ENCODE measurements at places on chromosomes 16 and 17.

- no peak for DNase-seq
Observed at GRCh38 chr16:22671301-22672076, 142.5 kb upstream of the HS3ST2 start.

DNA sequence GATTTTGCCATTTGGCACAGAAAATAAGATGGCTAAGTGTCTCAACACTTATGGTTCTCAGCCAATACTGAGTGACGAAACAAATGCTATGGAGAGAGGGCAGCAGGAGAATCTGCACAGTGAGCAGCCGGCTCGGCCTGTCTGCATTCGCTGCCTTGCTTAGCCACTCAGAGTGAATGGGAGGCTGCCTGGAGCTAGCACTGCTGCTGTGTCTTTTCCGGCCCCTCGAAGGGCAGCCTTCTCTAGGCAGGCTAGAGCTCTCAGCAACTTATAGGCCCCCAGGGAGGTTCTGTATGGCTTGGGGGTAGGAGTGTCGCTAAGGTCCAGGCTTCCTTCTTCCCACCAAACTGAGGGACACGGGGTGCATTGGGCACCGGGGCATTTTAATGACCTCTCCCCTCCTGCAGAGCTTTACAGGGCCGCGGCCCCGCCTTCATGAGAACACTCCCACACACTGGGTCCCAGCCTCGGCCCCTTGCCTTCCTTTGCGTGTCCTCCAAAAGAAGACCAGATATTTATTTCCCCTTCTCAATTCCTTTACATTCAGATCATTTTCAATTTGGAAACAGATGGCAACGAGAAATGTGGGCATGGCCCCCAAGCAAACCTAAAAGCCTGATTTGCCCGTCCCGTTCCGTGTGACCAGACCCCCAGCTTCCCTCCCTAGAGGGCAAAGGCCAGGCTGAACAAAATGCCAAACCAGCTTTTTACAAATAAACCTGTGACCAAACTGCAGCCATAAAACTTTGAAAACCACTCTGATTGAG is 670.9 kb downstream of the TOX3 start:
- DNase-seq: no peak

DNA sequence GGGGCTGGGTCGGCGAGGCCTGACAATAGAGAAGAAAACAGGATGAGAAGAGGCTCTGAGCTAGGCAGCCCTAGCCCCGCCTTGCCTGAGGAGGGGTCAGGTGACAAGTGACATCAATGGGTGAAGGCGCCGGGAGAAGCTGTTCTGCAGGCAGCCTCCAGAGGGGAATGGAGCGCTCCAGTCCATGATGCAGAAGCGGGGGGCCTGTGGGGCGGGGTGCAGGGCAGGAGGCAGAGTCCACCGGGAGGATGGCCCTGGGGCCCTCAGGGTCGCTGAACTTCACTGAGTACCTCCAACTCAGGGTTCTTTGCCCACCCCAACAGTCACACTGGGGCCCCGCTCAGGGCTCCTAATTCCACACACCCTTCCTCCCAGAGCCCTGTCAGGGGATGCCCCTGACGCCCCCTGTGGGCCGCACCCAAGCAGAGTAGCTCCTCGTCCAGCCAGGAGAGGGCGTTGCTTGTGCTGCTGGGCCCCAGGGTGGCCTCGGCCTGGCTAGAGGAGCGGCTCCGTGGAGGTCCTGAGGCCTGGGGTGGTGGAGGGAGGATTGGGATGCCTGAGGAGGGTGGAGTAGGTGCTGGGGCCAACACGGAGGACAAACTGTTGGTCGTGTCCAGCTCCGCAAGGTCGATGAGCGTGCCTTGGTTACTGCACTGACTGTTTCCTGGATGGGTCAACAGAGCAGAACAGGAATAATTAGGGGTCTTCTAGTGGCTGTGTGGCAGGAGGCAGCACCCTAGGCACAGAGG is 20.8 kb downstream of the GGA3 start:
- no peak for DNase-seq

DNA sequence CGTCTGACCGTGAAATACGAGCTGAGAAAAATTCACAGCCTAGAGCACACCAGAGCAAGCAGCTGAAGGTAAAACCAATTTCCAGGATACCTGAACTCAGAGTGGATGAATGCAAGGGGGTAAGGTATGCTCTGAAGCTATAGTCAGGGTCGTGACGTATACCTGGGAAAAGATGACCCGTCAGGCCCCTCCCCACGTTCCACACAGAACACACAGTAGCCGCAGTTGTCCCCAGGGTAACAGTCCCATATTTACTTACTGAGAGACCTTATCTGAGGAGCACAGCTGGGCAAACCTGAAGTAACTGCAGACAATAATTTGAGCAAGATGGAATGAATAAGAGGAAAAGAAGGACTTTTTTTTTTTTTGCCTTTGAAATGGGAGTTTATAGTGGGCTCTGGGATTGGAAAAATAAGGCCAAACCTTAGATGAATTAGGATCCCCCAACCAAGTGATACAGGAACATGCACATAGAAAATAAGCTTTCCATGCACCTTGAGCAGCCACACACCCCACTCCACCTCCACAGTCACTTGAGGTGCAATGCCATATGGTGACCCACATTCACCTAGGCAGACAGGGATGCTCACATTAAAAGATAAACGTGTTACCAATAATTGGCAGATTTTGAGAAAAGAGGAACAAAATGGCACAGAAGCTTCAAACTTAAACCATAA is 38.0 kb downstream of the ABCA6 start:
- no peak for DNase-seq

- peak; percentile 30 for DNase-seq
Observed at GRCh38 chr17:50660042-50660886, 25.6 kb downstream of the ABCC3 start.

DNA sequence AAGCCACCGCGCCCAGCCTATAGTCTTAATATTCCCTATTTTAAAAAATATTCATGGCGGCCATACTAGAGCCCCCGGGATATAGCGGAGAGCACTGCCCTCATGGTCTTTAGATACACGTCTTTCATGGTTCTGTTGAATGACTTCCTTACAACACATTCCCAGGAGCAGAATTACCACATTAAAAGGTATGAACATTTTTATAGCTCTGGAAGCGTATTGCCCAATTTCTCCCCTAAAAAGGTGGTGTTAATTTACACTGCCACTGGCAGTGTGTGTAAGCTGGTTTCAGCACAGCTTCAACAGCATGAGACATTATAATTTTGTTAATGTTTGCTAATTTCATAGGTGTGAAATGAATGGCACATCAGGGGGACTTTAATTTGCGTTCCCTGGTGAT is 19.0 kb downstream of the C17orf100 start:
- DNase-seq: no peak

DNA sequence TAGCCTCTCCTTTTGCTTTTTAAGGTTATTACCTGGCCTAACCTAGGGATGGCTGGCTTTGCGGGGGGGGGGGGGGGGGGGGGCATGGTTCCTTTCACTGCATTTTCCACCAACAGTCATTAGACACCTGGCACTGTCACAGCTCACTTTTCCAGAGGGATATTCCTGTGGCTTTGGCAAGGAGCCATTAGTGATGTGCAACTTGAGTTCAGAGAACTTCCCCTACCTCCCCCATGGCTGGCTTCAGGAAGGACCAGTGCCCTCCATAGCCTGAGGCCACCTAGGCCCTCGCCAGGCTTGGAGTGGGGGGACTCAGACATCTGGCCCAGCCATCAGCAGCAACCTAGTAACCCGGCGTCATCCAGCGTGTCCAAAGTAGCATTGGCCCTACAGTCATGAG is 234.6 kb downstream of the CPPED1 start:
- no peak for DNase-seq

- no peak for DNase-seq
Observed at GRCh38 chr17:15249487-15249886, 15.6 kb downstream of the PMP22 start.

DNA sequence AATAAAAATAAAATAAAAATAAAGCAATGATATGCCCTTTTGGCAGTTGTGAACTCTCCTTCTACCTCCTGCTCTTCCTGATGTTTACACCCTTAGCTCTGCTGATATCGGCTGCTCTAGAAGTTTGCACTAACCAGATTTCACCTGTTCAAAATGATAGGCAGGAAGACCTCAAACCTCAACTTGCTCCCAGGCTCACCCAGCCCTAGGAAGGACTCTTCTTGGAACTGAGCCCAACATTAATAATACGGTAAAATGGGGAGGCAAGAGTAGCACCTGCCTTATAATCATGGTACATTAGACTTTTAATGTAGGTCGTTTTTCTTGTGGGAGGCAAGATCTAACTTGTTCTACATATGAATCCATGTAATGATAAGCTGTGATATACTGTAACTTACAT is 61.2 kb upstream of the MED13 start:
- DNase-seq: no peak

DNA sequence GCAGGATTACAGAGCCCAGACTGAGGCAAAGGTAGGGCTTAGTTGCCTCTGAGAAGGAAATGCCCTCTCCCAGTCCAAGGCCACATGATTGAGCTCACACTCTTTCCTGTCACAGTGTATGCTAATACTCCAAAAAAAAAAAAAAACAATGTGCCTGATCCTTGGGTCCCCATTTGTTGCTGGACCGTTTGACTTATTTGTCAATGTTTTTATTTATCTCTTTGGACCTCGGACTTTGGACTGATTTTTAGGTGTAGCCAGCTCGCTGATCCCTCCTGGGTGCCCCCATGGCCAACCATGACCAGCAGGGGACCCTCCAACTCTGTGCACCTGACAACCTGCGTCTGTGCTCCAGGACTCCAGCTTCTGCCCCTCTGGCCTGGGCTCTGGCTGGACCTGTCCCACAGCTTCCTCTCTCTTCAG is 622 bp upstream of the CCL16 start:
- DNase-seq: no peak

DNA sequence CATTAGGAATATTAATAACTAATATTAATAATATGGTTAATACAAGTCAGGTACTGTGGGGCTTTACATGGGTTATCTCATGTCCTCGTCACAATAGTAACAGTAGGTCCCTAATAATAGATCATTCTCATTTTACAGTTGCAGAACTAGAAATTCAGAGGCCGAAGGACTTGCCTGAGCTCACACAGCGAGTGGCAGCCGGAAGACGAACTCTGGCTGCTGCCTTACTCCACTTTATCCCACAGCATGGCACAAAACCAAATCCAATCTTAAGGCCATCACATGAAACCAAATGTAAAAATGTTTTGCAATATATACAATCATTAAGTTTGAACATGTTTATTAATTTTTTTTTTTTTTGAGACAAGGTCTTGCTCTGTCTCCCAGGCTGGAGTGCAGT is 13.6 kb downstream of the GNA13 start:
- DNase-seq: no peak

DNA sequence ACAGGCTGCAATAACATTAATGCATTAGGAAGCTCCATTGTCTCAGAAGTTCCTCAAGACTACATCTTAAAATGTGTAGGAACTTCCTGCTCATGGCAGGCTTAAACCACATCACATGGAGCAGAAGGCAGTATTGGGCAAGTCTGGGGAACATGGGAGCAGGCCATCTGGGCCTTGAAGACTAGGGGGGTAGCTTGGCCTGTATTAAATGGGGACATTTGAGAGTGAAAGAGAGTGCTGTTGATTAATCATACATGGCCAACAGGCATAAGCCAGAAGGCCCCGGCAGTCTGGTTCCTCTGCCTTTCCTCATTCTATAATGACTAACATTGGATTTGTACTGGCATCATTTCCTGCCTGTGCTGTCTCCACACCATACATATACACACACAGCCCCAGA is 25.2 kb upstream of the SLC5A11 start:
- no peak for DNase-seq

DNA sequence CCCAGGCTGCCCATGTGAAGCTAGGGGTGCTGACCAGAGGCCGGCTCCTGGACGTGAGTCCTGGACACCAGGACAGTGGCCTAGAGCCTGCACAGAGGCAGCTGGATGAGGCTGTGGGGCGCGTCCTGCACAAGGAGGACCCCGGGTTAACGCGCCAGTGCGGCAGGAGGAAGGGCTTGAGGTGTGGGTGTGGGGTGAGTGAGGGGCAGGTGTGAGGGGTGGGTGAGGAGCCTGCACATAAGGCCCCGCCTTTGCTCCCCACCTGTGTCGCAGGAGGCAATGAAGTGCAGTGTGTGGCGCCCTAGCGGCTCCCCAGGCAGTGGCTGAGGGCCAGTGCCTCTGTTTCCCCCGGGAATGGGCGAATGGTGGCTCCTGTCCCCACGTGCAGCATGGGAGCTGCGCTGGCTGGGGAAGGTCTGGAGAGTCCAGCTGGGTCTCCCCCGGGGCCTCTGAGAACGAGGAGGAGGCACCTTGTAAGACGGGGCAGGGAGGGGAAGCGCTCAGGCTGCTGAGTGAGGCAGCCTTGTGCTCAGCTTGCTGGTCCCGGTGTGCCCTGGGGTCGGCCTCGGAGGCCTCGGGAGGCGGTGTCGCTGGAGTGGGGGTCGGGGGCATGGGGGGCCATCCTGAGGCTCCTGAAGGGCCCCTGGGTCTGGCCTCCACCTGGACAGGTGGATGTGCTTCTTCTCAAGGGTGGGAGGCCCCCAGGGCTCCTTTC is 3.2 kb downstream of the CD7 start:
- no peak for DNase-seq

DNA sequence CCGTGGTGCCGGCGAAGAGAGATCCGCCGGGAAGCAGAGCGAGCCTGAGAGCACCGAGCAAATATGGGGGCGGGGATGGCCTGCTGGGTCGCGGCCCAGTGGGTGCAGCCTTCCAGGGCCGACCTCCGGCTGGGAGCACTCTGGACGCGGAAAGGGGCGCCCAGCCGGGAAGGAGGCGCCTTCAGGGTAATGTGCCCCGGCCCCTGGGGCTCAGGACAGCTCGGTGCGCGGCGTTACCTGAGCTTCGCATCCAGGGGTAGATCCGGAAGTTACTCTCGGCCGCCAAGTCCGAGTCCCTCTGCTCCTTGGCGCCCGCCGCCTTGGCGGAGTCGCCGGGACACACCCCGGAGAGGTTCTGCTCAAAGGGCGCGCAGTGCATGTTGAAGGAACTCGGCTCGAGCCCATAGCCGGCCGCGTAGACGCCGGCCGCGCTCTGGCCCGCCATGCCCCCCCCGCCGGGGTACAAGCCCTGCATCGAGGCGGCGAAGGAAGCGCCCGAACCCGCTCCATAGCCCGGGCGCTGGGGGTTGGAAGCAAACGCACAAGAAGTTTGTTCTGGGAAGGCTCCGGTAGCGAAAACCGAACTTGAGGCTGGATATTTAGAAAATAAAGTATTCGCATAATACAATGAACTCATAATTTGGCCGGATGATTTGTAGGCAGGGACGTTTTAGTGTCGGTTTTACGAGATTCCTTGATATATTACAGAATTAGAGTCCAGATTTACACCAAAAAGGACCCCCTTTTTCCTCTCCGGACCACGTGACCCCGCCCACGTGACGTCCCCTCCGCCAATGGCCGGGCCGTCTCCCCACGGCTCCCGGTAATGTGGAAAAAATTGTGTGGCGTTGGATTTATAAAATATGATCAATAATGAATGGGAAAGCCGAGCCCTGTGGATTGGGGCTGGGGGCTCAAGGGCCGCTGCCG is at the start of gene HOXB7:
Gene HOXB7, minus strand, starts transcription at position 736 of the 930 bp plus-strand sequence. Its CDS starts 99 bp downstream, at position 637.
- DNase-seq: peak; percentile 34

DNA sequence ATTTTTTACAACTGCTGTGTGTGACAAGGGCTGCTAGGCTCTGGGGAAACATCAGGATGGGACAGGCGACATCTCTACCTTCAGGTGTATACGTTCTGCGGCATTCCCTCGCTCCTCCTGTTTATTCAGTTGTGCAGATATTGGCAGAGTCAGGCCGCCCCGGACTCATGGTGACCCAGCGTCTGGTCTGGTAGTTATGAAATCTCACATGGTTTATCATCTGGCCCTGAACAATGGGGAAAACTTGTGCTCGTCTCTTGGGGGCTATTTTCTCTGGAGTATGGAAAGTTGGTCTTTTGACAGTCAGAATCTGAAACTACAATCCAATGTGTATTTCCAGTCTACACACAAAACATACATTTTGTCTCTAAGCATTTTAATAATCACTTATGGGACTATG is 3.3 kb downstream of the MARCHF10 start:
- DNase-seq: no peak

GRCh38 chr16:83143788-83144187 is 517.0 kb downstream of the CDH13 start:
- DNase-seq: no peak

- DNase-seq: no peak
Observed at GRCh38 chr17:67055041-67055443, 10.7 kb downstream of the CACNG1 start.

Data from NCI-H2029 treated with DMSO at 0.1 percent for 48 hours (cell line).